SK-N-DZ (cell line): ENCODE measurements at places on chromosomes 2 and 18.

GRCh38 chr18:62814132-62814759 lies 98.9 kb downstream of the PHLPP1 start:
- peak; percentile 5 for DNase-seq

- no peak for DNase-seq
Observed at GRCh38 chr2:170313347-170313991, 135.5 kb downstream of the MYO3B start.

DNA sequence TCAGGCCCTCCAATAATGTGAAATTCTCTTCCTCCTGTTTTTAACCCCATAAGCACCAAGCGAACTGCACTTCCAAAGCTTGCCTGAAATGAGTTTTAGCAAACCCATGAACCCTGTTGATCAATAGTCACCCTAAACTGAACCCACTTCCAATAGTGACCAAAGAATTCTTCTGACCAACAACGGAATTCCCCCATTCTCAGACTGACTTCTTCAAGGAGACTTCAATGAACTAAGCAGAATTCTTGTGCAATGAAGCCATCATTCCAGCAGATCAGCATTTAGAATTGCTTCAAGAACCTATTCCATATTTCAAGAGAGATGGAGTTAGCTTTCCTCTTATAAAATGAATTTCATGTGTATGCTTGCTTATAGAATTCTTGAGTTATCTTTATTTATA lies 176.9 kb upstream of the FN1 start:
- DNase-seq, result no peak

DNA sequence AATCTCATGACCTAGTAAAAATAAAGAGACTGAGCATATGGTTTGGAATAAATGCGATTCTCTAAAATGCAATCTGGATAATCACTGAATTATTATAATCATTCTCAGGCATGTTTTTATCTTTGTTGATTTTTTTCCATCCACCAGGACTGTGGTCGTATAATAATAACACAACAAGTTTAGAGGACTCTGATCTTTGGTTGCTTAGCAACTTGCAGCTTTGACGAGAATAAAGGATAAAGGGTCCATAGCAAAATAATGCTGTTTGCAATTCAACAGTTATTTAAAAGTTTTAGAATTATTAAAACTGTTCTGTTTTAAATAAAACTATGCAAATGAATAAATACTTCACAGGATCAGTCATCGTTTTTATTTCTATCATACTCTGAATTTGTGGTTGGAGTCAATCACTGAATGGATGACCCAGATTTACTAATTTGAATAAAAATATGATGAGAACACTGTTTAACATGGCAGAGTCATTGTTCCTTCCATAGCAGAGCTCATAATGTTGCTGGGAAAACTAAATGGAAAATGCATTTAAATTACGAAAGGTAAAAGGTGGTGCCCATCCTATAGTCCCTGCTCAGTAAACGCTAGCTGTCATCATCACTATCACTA lies 29.3 kb downstream of the DNER start:
- no peak for DNase-seq

DNA sequence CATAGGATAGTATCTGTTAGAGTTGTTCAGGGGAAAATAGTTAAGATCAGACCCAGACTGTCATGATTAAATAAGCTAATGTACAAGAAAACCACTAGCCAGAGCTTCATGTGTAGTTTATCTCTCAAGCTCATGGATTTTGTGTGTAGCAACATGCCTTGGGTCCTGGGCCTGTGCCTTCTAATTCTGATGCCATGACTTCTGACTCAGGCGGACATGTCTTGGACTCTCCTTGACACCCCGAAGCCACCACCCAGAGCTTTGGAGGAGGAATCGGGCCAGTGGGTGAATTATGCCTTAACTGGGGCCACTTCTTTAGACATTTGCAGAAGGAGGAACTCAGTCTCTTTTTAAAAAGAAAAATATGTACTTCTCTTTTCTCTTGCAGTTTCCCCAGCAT lies 68.7 kb downstream of the NPAS2 start:
- DNase-seq, result no peak

DNA sequence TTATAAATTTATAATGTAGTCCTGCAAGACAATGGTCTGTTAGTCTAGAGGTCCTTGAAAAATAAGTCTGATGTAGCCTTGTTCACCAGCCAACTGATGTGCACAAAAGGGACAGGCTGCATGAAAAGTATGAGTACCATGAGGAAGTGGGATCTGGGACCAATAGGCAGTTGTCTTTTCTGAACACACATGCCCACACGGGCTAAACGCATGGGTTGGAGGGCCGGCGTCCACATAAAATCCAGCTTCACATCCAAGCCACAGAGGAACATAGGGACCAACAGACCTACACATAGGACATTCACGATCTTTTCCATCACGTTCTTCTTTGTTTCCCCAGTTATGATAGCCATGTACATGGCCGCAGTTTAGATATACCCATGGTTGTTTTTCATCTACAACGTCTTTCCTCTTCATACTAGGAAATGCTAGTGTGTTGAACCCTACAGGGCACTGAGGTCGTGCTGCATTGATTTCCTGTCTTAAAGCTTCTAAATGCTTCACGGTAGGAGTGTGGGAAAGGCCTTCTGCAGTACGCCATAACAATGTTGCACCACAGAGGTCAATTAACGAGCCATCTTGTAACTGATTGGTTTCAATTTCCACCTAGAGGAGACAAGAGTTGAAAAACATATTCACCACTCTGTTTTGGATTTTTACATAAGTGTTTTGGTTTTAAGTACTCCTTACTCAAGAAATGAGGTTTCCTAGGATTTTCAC lies 49.4 kb downstream of the PELI1 start:
- no peak for DNase-seq
